ENCODE measurements at places on chromosomes 5 and 9. TPM values are rescaled to one million over a fixed set of nuclear protein-coding genes. Genes with fewer than 3 reads are reported as not detected.

- no peak for DNase-seq
These were observed 323.5 kb upstream of the PTGER4 start for GRCh38 chr5:40356248-40356647.

DNA sequence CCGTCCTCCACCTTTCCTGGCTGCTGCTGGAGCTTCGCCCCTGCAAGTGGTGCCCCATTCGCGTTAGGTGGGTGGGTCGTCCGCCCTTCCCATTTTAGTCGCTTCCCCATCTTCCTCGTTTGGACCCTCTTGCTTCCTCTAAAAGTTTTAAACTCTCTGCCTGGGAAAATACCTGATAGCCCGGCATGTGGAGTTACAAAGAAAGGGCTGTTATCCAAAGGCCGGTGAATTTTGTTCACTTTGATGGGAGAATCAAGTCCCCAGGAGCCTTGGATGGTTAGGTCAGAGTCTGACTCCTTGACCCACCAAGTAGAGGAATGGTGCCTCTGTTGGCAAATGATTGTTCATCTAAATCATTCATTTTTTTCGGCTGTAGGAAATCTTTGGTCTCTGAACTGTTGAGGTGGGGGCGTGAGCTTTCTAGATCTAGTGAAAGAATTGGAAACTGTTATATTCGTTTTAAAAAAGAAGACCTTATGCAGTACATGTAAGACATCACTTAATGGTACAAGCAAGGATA is 29.5 kb upstream of the APC start:
- no peak for DNase-seq

EQTN gene
- total RNA-seq = not detected

MARCOL gene
- total RNA-seq = not detected

DNA sequence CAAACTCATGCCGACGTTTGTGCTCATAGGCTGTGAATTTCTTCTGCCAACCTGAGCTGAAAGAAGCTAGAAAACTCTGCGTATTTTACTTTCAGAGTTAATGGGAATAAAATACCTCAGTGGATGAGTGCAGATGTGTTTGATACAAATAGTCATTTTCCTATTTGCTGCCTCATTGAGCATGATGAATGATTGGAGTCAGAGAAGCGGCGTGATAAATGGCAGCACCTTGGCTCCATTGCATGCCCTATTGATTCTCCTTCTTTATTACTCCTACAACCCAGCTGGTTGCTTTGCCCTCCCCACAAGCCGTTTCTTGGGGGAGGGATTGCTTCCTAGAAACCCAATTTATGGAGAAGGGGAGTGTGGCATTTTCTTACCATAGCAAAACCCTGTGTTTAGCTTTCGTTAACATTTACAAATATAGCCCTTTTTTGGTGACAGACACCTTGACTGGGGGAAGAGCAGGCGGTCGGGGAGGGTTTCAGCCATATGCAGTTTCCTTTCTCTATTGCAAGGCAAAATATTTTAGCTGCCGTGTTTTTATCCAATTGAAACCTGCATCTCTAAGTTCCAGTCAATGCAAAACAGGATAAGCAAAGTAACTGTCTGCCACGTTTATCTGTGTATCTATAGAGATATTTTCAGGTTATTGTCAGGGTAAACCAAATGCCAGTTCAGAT is 93.1 kb upstream of the TBCA start:
- no peak for DNase-seq

DNA sequence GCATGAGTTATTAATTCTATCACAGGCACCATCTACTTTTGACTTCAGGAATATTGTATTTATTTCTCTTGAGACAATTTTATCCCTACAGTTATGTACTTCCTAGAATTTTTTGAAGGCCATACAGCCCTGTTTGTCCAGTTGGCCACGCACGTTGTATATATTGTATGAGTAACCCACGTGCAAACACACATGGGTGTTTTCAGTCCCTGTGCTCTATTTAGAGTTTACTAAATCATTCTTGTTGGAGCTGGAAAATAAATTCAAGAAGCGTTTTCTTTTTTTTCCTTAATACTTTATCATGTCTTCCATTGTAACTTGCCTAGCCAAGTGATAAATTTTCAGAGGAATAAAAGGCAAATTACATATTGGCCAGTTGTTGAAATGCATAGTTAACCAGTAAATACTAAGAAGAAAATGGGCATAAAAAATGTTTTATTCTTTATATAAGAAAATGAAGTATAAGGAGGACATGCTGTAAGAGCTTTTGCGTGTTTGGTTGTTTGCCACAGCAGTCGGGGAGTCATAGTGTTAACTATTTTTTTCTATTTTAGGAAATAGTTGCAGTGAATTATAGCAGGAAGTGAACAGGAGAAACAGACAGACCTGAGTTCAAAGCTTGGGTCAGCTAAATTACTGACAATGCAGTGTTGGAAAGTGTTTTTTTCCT is 86.4 kb upstream of the MINAR2 start:
- no peak for DNase-seq

HTR1A gene
- not detected for total RNA-seq

SH3GL2 gene
- not detected for total RNA-seq

FBP1 gene
- total RNA-seq = 9.2 TPM

DNA sequence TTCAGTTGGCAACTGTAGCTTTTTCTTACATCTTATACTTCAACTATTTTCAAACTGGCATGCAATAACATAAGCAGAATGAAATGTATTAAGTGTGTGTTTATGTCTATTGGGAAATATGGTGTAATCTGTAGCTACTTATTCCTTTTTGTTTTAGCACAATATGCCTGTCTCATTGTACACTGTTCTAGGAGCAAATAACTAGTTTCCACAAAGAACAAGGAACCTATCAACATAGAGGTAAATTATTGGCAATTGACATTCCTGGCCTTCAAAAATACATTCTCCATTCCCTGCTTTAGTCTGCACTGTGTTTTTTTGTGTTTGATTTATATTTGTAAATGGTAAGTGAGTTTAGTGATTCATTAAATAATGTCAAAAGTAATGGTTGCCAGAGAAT is 75.7 kb downstream of the FBXL7 start:
- no peak for DNase-seq

GRCh38 chr5:87099968-87100367 is 167.7 kb upstream of the RASA1 start:
- DNase-seq = no peak

ZDHHC11 gene
- 7.1 TPM for total RNA-seq

DNA sequence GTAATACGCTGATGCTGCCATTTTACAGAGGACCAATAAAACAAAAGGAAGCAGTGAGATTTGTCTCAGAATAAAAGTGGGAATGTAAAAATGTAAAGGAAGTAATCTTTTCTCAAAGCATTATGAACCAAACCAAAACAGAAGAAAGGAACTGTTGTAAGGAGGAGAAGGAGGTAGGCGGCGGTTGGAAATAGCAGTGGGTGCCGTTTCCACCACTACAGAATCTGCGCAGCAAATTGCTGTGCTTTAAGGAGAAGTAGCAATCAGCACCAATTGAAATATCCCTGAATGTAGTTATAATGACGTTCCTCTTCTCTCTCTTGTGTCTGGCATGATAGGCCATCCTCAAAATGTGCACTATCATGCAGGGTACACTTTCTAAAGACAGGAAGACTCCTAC is 455.1 kb upstream of the TLE4 start:
- no peak for DNase-seq

SOWAHA gene
- 0.23 TPM for total RNA-seq

DNA sequence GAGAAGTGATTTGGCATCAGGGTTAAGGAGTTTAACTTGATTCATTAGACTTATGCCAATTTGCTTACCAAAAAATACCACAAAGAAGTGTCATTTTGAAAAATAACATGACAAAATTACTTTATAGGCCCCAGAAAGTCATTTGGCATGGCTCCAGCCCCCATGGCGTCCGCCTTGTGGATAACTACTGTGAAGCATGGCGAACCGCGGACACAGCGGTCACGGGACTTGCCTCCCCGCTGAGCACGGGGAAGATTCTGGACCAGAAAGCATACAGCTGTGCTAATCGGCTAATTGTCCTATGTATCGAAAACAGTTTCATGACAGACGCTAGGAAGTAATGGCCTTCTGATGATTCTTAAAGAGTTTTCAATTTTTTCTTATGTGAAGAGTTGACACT is 35.4 kb upstream of the TGFBR1 start:
- DNase-seq = no peak

GRCh38 chr9:133953976-133954709 is 38.0 kb downstream of the VAV2 start:
- DNase-seq = no peak

PTPDC1 gene
- 4.4 TPM for total RNA-seq

RAPGEF1 gene
- total RNA-seq = 124 TPM
